ENCODE measurements at places on chromosomes 2 and 18. TPM values are rescaled to one million over a fixed set of nuclear protein-coding genes. Genes with fewer than 3 reads are reported as not detected.
A peak's percentile ranks its signal among the peaks of the same experiment; 100 is the strongest.

KCNK3 gene
- 11.4 TPM for polyA plus RNA-seq

GRCh38 chr2:158457826-158458616, 1.3 kb downstream of the PKP4 start:
- DNase-seq, result no peak

DNA sequence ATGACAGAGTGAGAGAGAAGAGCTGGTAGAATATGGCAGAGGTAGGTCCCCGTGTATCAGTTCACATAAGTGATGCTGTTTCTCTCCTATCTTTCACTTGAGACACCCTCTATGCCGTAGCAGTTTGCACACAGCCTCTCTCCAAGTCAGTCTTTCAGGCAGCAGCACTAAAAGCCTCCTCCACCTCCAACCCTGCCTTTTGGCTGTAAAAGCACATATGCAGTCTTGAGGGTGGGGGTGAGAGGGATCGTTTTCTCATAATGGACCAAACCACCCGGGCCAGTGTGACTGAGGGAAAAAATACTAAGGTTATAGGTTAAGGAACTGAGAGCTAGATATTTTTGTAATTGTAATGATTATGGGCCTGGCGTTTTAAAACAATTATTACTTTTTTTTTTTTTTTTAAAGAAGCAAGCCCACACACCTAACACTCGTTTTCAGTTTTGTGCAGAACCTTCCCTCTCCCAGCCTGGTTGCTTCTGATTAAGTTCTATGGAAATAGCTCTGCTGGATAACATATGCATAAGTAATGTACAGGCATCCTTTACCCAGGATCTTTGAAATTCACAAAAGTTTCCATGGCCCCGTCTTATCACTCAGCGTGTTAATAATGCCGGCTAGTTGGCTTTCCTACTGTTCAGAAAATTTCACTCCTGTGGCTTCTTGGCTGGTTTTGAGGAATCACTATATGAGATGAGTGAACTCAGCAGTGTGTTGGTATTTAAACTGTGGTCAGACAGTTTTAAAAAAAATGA, 112.2 kb upstream of the MEIS1 start:
- no peak for DNase-seq

LTBP1 gene
- 97.7 TPM for polyA plus RNA-seq

KYNU gene
- polyA plus RNA-seq, result 2.3 TPM

ANKRD30B gene
- not detected for polyA plus RNA-seq

DNA sequence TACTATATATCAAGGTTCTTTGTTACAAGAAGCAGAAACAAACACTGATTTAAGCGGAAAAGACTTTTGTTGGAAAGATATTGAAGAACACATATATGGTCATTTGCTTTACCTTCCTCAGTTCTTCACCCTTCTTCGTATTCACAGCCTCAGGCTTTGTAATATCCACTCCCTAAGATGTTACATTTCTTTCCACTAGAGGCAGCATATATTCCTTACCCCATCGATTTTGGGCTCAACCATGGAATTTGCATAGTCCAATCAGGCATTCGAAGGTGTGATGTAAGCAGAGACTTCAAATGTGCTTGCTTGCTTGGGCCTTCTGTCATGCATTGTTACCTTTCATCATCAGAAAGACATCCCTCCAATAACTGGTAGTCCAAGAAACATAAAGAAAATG, 287.4 kb downstream of the PID1 start:
- DNase-seq, result no peak

DNA sequence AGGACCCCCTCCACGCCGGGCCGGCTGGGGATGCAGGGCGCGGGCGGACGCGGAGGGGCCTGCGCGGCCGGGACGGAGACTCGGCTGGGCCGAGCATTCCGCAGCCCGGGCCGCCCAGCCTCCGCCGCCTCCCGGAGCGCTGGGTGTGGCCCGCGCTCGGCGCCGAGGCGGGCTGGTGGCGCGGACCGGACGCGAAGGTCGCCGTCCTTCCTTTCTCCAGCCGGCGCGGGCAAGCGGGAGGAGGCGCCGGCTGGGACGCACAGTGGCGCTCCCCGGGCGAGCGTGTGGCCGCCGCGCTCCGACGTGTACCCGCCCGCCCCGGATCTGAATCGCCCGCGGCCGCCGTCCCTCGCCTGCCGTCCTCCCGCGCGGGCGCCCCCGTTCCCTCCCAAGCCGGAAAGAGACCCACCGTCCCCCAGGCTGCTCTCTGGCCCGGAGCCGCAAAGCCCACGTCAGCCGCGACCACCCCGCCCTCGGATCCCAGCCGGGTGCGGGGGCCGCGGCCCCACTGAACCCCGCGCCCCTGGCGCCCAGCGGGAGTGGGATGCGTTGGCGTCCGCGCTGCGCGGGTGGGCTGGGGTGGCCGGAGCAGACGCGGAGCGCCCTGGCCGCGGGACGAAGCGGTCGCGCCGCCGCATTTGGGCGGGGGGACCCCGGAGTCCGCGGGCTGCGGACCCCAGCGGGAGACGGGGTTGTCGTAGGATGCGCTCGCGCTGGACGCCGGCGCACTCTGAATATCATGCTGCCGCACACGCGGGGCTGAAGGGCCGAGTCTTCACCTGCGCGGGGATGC, 634 bp downstream of the SPATS2L start:
- no peak for DNase-seq

ADGRF3 gene
- 0.08 TPM for polyA plus RNA-seq

FEV gene
- polyA plus RNA-seq, result not detected

- no peak for DNase-seq
Observed at GRCh38 chr2:16487686-16488085, 177.9 kb downstream of the CYRIA start.

- DNase-seq, result no peak
Observed at GRCh38 chr18:67735506-67735905, 219.0 kb upstream of the DSEL start.

DNA sequence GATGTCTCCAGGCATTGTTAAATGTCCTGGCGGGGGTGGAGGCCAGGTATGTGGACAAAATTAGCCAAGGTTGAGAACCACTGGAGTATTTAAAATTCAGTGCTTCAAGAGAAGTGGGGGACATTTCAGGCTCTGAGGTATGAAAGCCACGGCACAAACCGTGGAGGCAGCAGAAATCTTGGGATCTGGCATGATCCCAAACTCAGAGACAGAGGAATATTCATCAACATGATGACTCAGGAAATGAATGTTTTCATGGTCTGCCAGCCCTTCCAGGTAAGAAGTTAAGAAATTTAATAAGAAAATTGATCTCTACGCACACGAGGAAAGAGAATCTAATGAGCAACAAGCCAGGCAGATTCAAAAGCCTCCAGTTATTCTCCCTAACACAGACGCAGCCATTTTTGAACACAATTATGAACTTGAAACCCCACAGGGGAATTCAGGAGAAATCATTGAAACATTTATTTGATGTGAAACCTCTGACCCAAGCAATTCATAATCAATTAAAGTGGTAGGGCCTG, 11.3 kb upstream of the GRP start:
- DNase-seq, result no peak

GRCh38 chr2:156565066-156565710, 129.0 kb downstream of the GPD2 start:
- no peak for DNase-seq

LAMA1 gene
- polyA plus RNA-seq, result 0.54 TPM

- DNase-seq, result no peak
Observed at GRCh38 chr18:45325778-45326177, 289.5 kb upstream of the SLC14A2 start.

- peak; percentile 49 for DNase-seq
Observed at GRCh38 chr2:188798159-188798558, 176.0 kb upstream of the COL3A1 start.

Measured in urinary bladder (tissue), 4 donors.